ENCODE measurements at places on chromosomes 7 and 10.

DNA sequence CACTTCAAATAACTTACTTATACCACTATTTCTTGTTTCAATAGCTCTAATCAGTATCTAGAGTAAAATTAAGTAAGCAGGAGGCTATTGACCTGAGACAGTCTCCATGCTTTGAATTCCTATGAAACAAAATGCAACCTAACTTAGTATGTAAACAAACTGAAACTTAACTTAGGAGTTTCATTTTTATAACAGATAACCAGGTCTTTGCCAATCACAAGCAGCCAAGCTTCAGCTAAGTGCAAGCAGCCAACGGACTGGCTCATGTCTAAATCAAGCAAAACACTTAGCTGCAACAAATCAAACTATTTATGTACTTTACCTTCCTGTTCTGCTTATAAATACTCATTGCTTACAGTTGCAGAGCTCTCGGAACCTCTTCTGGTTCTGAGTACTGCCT is 4.4 kb upstream of the GSTK1 start:
- DNase-seq = no peak

DNA sequence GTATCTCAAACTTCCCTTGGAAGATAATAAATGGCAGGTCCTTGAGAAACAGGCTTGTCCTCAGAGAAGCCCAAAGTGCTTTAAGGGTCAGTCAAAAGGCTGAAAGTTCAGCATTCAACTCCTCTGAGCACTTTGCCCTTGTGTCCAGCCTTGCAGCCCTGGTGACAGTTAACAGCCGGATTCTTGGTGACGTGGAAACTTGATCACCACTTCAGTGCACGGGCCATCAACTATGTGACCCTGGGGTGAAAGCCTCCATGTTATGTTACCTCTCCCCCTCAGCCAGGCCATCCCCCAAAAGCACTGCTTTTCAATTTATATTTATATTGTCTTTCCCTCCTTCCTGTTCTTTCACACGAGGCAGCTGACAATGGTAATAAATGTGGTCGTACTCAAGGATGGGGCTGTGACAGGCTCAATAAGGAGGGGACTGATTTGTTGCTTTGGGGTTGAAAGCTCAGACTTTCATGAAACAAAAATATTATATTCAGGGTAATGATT is 164.0 kb upstream of the NRP1 start:
- DNase-seq = no peak

DNA sequence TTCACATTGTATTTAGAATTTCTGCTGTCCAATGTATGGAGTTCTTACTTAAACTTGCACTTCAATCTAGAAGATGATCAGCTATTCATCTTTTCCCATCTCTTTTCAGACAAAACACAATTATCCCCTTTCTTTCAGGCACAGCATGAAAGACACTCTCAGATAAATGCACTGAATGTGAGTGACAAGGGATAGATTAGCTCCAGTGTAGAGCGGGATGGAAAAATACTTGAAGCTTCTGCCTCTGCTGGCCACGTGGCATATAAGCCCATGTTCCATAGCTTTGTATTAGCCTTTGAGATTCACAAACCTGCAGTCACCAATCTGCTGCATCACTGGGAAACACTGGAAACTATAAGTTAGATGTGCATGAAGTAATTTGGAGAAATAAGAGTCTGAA is 162.2 kb upstream of the FAM3C start:
- no peak for DNase-seq

GRCh38 chr10:19119191-19119590 is 70.6 kb downstream of the MALRD1 start:
- DNase-seq = no peak

DNA sequence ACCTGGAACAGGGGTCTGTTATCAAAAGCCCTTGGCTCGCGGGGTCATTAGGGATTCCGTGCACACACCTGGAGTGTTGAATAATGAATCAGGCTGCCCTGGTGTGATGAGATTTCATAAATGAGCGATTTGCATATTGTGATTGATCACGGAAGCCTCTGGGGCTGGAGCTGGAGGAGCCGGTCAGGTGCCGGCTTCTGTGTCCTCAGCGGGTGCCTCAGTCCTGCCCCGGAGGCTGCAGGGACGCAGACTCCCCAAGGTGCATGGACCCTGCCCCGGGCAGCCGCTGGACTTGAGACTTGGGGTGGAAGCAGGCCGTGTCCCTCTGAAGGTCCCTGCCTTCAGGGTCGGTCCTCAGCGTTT is 47.9 kb upstream of the ADGRA1 start:
- no peak for DNase-seq

GRCh38 chr7:26439521-26440232 is 148.0 kb downstream of the SNX10 start:
- no peak for DNase-seq

DNA sequence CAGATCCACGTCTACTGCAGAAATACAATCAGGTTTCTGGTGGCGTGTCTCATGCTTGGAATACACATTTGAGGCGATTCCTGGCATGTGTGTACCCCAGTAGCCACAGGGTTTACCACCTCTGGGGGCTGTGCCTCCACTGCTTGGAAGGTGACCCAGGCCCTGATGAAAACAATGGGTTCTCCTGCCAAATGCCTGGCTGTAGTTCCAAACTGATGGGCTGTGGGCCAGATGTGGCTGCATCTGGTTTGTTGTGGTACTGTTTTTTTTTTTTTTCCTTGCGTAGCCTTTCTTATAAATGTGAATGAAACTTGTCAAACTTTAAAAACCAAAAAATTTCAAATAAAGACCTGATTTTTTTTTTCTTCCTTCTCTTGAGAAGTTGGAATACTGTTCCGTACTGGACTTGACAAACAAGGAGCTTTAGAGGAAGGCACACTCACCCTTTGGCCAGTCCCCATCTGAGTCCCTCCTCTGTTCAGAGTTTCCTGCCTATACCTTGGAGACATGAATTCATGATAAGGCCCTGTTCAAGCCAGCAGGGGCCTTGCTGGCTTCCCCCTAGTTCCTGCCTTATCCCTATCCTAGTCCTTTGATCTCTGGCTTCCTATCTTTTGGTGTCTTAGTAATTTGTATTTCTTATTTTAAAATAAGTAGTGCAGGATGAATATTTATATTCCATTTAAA is 217.1 kb downstream of the PHTF2 start:
- no peak for DNase-seq

- DNase-seq = no peak
These were observed 66.0 kb downstream of the SUGCT start for GRCh38 chr7:40200791-40201190.

GRCh38 chr10:32413513-32413912 is 32.4 kb upstream of the CCDC7 start:
- DNase-seq = no peak

DNA sequence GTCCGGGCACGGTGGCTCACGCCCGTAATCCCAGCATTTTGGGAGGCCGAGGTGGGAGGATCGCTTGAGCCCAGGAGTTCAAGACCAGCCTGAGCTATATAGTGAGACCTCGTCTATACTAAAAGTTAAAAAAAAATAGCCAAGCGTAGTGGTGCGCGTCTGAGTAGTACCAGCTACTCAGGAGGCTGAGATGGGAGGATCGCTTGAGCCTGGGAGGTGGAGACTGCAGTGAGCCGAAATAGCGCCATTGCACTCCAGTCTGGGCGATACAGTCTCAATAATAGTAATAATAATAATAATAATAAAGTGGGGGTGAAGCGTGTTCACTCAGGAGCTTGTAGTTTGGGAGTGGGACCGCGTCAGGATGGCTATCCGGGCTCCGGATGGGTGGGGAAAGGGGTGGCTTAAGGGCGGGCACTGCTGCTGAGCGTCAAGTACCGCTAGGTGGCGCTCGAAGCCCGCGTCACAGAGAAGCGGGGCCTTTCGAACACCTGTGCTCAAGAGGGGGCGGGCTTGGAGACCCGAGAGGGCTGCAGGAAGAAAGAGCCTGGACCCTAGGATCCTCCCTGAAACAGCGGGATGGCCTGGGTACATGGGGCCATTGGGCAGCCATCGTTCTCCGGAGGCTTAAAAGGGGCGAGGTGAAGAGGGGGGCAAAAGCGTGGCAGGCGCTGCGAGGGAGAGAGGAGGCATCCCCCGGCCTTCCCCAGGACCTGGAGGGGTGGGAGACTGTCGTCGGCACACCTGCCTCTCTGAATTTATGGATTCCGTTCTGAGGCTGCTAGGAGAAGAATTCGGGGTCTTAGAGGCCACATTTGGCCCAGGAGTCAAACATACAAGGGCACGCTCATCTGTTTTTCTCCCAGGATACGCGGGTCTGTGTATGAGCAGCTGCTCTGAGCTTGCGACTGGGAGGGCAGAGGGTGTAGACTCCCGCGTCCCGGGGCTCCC is 14.5 kb downstream of the LBX1 start:
- peak; percentile 81 for DNase-seq

- no peak for DNase-seq
These were observed 173.1 kb downstream of the MYOF start for GRCh38 chr10:93309062-93309461.

DNA sequence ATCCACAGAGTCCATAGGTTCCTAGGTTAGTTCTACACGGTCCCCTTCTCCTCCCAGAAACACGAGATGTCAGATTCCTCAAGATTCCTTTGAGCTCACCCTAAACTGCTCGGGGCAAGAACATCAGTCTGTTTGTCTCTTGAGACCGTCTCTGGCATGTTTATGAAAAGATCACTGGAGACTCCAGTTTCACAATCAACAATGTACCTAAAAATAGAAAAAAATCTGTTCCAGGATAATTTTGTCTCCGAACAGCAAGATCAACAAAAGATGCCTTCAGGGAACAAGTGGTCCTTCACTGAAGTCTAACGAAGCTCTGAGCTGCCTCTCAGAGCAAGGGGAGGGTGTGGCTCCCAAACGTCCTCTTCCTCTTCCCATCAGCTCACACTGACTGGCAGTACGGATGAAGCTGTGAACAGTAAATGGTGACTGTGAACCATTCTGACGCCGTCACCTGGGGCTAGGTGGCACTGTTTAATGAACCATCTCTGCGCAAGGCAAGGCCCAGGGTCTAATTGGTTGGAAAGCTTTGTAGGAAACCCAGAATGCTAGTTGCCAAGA is 156.2 kb upstream of the LYZL1 start:
- no peak for DNase-seq

DNA sequence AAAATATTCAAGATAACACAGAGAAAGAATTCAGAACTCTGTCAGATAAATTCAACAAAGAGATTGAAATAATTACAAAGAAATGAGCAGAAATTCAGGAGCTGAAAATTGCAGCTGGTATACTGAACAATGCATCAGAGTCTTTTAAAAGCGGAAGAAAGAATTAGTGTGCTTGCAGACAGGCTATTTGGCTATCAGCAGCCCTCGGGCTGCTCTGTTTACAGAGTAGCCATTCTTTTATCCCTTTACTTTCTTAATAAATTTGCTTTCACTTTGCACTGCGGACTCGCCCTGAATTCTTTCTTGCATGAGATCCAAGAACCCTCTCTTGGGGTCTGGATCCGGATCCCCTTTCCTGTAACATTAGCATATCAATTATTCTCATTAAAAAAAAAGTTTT is 1040.0 kb downstream of the SORCS3 start:
- no peak for DNase-seq

- no peak for DNase-seq
These were observed 90.2 kb upstream of the RAB18 start for GRCh38 chr10:27413831-27414348.

- peak; percentile 56 for DNase-seq
These were observed 23.4 kb downstream of the ZPBP start for GRCh38 chr7:50069613-50070012.

DNA sequence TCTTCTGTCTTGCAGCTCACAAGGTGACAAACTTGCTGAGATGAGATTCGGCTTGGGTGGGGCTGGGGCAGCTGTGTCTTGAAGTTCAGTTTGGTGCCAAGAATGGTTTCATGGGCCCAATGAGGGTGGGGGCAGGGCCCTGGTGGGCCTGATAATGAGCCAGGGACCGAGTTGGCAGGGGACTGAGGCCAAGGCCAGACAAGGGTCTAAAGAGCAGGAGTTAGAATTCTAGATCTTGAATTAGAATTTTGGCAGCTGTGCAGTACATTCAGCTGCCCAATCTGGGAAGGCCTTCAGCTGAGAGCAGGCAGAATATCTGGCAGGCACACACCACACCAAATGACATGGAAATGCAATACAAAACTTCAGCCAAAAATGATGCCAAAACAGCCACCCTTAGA is 1.5 kb upstream of the JAZF1 start:
- no peak for DNase-seq

DNA sequence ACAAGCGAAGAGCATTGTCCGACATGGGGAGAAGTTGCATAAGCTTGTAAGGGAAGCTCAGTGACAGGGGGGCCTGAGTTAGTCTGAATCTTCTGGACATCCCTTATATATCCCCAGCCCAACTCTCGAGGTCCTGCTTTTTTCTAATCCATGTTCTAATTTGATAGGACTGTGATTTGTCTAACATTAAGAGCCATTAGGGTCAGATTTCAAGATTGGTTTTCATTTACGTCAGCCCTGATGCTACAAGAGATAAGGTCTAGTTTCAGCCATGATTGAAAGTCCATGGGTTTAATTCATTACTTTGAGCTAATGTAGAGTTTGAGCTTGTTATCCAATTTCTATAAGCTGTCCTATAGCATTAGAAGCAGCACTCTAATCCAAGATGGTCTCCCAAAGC is 20.3 kb downstream of the TLX1 start:
- DNase-seq = no peak

GRCh38 chr7:114830952-114831351 is 90.9 kb upstream of the MDFIC start:
- DNase-seq = no peak

DNA sequence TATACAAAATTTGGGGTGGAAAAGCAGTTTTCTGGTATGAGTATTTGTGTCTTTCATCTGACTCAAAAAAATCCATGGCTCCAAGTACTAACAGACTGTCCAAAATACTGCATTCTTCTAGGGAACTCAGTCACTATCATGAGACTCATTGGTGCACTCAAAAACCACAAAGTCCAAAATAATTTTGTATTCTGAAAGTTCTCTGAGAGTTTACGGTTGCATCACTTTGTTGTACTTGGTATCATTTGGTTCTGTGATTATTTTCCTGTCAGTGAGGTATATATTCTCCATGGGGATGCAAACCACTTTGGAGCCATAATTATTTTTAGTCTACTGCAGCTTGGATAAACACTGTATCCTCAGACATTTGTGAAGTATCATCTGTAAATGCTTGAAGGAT is 28.0 kb upstream of the CABCOCO1 start:
- no peak for DNase-seq

DNA sequence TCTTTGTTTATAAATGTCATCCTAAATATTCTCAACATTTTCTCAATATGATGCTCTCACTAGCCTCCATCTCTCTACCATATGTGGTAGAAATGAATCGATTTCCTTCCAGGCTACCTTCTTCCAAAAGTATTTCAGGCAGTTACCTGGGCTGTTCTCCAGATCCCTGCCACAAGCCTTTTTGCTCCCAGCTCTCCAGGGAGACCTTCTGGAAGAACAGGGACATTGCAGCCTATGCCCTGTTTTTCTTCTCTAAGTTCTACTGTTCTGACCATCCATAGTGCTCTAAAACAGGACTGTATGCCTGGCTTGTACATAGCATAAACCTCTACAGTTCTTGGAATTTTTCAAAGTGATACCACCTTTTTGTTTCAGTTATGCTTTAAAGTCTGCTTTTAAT is 552.8 kb downstream of the ANKRD7 start:
- no peak for DNase-seq

DNA sequence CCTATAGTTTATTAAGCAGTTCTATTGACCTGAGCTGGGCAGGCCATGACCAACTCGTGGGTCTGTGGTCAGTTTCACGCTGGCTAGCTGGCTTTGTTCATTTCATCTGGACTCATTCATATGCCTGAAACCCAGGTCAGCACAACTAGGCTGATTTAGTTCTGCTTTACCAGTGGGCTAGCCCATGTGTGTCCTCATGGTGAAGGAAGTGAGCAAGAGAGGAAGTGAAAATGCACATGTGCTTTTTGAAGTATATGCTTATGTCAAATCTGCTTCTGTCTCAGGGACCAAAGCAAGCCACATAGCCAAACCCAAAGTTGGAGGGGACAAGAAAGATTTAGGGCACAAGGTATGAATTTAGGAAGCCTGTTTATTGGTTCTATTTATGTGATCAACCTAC is 154.5 kb downstream of the RNF133 start:
- DNase-seq = no peak

Data from activated naive CD8-positive, alpha-beta T cell treated with anti-CD3 and anti-CD28 coated beads, Interleukin-2, amount 10 ng/mL, durations not matched to agents 7 days and 5 days (primary cell).